ENCODE measurements at places on chromosomes 3 and 15. TPM values are rescaled to one million over a fixed set of nuclear protein-coding genes. Genes with fewer than 3 reads are reported as not detected.

DNA sequence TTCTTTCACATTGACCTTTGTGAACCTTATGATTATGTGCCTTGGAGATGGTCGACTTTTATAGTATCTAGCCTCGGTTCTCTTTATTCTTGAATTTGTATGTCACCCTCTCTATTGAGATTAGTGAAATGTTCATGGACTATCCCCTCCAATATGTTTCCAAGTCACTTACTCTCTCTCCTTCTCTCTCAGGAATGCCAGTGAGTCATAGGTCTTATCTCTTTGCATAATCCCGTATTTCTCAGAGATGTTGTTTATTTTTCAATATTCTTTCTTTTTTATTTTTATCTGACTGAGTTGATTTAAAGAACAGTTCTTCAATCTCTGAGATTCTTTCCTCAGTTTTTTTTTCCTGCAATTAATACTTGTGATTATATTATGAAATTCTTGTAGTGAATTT lies 411.6 kb upstream of the CADM2 start:
- no peak for DNase-seq

CTXND1 gene
- not detected for total RNA-seq

C3orf80 gene
- total RNA-seq = not detected

GRCh38 chr3:60812502-60812901 lies 438.8 kb downstream of the FHIT start:
- DNase-seq = no peak

PPP1R14D gene
- not detected for total RNA-seq

C3orf62 gene
- total RNA-seq = 4.5 TPM

TLR9 gene
- 4.8 TPM for total RNA-seq

GRCh38 chr3:186614597-186615483 lies 2.0 kb downstream of the AHSG start:
- DNase-seq = peak; percentile 36

GABRA5 gene
- total RNA-seq = not detected

ITPKA gene
- 0.64 TPM for total RNA-seq

DNA sequence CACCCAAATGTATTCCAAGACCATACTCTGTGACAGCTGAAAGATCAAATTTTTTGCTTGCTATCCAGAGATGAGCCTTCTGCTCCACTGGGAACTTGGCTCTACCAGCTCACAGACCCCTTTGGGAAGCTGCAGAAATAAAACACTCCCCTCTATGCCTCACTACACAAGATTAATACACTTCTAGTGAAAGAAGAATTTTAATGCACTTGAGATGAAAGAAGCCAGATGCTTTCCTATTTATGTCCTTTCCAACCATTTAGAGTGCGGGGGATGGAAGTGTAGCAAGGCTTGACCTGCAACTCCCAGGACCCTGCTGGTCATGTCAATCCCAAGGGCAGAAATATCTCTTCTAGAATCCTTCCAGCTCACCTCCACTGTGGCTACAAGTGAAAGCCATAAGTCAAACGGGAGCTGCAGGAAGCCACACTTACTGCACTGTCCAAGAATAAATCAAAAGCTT lies 34.7 kb downstream of the ANXA2 start:
- DNase-seq = no peak

GRCh38 chr3:175695251-175695650 lies 836.1 kb downstream of the NAALADL2 start:
- DNase-seq = no peak

GRCh38 chr3:119675188-119675874 lies 1.9 kb downstream of the COX17 start:
- no peak for DNase-seq

C2CD4A gene
- total RNA-seq = not detected

DNA sequence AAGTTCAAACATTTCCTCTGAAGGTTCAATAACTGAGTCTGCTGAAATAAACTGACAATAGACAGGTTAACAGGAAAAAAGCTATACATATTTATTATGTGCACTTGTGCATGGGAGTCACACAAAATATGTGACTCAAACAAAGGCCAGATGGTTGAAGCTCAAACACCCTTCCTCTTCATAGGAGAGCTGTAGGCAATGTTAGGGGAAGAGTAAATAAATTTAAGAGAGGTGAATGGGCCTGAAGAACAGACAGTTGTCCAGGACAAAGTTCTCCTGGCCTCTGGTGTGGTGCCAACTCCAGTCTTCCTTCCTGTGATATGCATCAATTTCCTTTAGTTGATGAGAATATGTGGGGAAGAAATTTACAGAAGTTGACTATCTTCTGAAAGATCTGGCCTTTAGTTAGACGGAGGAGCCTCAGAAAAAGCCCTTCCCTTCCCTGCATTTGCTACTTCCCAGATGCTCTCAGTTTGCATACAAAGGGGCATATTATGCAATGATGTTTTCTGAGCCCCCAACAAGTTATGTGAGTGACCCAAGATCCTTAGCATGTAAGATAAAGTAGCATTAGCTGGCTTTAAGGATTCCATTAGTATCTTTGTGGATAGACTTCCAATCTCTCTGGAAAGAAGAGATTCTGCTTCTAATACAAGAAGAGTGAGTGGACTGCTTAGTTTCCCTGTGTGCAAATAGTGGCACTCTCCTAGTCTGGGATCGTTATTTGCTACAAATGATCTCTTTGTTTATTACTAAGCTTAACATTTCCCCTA lies 96.4 kb upstream of the IGSF10 start:
- no peak for DNase-seq

- DNase-seq = no peak
Observed at GRCh38 chr3:14472471-14473351, 67.4 kb downstream of the GRIP2 start.

GRCh38 chr3:184290331-184290730 lies 8.7 kb upstream of the PSMD2 start:
- DNase-seq = no peak

MUC13 gene
- total RNA-seq = 0.92 TPM

NR2E3 gene
- total RNA-seq = not detected

REC114 gene
- total RNA-seq = not detected

PTX3 gene
- total RNA-seq = not detected

GRCh38 chr3:11381563-11381962 lies 109.4 kb downstream of the ATG7 start:
- no peak for DNase-seq

DNA sequence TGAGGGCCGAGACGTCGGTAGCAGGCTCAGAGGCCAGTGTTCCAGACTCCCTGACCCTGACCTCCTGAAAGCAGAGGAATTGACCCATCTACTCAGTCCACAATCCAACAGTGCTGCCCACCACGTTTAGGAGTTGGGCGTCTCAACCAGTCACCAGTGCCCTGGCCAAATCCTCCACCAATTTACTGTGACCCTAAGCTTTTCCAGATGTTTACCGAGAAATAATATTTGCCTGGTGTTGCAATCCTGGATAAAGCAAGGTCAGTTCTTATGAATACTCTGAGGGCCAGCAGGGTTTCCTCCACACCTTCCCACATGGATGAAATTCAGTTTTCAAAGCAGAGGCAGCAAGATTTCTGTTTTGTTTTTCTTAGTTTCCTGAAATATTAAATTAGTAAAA lies 7.5 kb upstream of the APOD start:
- DNase-seq = no peak

DNA sequence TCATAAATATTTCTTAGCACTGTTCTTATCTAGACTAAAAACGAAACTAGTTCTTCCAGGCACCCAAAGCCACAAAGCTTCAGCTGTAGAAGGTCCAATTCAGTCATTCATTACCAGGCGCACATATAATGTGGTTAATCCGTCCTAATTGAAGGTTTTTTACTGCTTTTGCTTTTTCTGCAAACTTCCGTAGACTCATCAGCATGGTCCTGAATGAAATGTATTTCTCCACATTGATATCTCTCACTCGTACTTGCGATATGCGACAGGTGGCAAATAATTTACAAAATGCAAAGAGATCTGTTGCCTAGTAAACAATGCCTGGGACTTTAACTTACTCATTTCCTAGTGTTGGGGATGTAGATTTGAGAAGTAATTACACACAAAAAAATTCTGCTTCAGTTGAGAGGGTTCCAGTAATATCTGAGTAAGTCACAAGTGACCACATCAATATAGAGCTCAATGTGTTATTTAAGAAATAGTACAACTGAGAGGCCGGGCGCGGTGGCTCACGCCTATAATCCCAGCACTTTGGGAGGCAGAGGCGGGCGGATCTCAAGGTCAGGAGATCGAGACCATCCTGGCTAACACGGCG lies 75.0 kb upstream of the MBNL1 start:
- no peak for DNase-seq

GRCh38 chr3:34012102-34012461 lies 213.7 kb downstream of the PDCD6IP start:
- DNase-seq = no peak

ZDHHC3 gene
- total RNA-seq = 42.6 TPM

DNA sequence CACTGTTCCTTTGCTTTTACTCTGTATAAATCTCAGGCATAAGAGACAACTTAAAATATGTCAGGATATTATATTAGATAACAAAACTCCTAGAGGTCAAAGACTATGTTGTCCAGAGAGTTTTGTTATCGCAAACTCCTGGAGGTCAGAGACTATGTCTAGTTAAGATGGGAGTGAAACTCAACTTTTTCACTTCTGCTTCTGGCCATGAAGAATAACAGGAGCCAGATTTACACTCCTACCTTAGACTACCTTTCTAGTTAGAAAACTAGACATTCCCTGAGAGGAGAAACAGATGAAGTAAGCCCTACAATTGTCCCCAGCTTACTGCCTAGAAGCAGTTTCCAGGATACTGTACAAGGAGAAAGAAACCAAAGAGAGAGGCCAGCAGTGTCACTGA lies 255.4 kb upstream of the UBE2E1 start:
- DNase-seq = peak; percentile 39

PLA2G4D gene
- total RNA-seq = not detected

RBPMS2 gene
- 0.66 TPM for total RNA-seq

GRCh38 chr3:81758275-81758674 lies 3.2 kb downstream of the GBE1 start:
- DNase-seq = no peak

GRCh38 chr3:354432-354831 lies 157.9 kb downstream of the CHL1 start:
- peak; percentile 60 for DNase-seq

BDH1 gene
- 60.9 TPM for total RNA-seq

INSYN1 gene
- total RNA-seq = not detected

GRCh38 chr3:170589113-170589512 lies 3.2 kb upstream of the SLC7A14 start:
- no peak for DNase-seq

DNA sequence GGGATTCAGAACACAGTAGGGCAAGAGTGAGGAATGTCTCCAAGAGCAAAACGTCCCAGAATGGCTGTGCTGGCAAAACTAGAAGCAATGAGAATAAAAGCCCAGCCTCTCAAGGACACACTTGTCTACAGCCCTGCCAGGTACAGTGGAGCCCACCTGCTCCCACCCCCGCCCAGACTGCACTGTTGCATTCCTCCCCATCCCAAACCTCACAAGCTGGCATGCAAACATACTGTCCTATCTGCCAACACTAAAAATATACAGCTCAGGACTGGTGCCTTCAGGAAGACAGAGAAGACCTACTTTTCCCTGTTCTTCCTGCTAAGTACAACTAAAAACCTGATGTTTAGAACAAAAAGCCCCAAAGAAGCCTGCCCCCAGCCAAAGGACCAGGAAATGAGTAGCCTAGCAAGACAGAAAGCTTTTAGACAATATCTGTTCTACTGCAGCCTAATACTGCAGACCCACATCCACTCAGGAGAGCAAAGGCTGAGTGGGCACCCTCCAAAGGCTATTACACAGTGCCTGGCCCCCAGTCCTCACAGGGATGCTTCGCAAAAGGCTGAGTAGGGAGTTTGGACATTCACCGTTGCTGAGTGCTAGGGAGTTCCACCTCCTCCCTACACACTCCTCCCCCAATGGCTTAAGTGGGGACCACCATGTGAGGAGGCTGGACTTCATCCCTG lies 13.5 kb downstream of the OCA2 start:
- DNase-seq = no peak

- no peak for DNase-seq
Observed at GRCh38 chr3:53550005-53550620, 55.7 kb downstream of the CACNA1D start.

GRCh38 chr15:77034695-77035489 lies 36.0 kb downstream of the TSPAN3 start:
- no peak for DNase-seq

DNA sequence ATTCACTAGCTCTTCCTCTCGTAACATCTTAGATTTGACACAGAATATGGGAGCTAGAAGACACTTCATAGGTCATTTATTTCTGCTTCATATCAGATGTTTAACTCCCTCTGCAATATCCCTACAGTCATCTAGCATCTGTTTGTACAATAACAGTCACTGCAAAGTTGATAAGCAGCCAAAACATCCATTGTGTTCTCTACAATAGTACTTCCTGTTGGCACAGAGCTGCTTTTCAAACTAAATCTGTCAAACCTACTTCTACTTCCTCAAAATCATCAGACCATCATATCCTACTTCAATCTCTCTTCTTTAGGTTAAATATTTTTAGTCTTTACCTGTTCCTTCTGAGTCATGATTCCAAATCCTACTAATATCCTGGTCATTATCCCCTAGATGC lies 233.2 kb downstream of the FGF12 start:
- no peak for DNase-seq

- no peak for DNase-seq
Observed at GRCh38 chr3:109268181-109268580, 48.1 kb downstream of the DPPA2 start.

DNA sequence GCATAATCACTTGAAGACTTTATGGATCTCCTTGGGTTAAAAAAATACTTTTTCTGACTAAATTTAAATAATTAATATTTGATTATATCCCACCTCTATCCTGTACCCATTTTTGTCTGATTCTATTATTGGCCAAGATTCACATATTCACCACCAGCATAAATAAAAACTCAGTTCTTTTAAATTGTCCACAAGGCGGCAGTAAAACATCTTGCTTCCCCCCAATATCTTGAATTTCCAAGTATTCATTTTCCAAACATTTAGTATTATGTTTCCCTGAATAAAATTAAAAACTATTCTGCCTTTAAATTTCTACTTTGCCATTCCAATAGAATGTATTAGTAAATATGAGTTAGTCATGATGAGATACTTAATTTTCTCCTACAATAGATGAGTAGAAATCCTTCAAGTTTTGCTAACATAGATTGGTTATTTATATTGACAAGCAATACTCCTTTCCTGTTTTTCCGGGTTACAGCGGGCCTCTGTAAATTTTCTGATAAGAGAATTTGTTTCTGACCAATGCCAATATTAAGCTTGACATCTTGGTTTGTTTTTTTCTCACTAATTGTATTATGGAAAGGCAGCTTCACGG lies 218.7 kb upstream of the MDFIC2 start:
- DNase-seq = no peak

GRCh38 chr15:58459045-58459444 lies 27.3 kb downstream of the LIPC start:
- no peak for DNase-seq

SAMMSON gene
- not detected for total RNA-seq

NPAP1 gene
- not detected for total RNA-seq

SLC25A20 gene
- total RNA-seq = 12.9 TPM

PDCD6IP gene
- 156 TPM for total RNA-seq

DNA sequence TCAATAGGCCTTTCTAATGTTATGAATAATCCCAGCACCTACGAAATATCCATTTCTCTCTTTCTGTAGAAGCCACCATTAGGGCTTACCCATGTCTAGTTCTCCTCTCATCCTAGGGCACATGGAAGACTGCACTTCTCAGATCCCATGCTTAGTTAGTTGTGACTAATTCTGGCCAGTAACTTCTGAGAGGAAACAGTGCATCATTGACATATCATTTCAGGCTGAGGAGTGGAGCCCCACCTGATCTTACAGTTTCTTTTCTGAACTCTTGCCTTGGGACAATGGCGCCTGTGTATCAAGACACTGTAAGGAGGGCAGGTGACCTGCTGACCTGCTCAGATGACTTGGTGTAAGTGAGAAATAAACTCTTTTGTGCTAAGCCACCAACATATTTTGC lies 39.4 kb upstream of the TBL1XR1 start:
- DNase-seq = no peak
